ENCODE measurements at places on chromosomes 12 and 14.

GRCh38 chr14:68548194-68549076 is 244.4 kb downstream of the ZFP36L1 start:
- DNase-seq = no peak

GRCh38 chr14:73913256-73913655 is 26.6 kb downstream of the ZNF410 start:
- no peak for DNase-seq

GRCh38 chr14:54866588-54866987 is 36.0 kb downstream of the GCH1 start:
- DNase-seq = no peak

DNA sequence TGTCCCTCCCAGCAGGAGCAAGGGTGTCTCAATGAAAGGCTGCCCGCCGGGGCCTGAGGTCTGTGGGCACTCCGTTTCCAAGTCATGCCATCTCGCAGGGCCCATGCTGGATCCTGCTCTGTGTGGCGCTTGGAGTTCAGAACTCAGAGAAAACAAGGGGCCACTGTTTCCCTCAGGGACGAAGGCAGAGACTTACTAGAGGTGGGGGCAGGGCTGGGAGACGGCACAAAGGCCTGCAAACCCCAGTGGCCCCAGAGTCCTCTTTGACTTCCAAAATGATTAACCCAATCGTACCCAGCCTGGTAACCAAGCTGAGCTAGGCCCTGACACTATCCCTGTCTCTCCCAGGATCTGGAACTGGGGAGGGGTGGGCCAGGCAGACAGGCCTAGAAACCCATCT is 95.8 kb downstream of the ITPK1 start:
- DNase-seq = no peak

DNA sequence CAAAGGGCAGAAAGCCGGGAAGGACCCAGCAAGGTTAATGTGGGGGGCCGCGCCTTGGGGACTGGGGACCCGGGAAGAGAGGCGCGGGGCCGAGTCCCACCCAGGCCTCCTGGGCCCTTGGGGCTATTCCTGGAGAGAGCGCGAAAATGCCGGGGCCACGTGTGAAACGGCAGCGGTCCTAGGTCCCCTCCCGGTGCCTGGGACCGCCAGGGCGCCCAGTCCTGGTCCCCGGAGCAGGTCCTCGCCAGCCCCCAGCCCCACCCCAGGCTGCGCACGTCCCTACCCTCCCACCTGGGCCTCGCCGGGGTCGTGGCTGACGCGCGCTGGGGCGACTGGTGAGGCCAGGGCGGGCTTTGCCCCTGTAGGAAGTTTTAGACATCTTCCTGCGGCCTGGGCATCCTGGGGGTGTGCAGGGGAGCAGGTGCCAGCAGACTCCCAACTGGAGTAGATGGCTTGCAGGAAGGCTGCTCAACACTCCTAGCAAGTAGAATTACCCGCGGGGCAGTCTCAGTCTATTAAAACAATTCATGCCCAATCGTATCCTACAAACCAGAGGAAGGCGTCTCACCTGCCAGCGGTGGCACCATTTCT is 708 bp downstream of the FAR2 start:
- DNase-seq = peak; percentile 0

DNA sequence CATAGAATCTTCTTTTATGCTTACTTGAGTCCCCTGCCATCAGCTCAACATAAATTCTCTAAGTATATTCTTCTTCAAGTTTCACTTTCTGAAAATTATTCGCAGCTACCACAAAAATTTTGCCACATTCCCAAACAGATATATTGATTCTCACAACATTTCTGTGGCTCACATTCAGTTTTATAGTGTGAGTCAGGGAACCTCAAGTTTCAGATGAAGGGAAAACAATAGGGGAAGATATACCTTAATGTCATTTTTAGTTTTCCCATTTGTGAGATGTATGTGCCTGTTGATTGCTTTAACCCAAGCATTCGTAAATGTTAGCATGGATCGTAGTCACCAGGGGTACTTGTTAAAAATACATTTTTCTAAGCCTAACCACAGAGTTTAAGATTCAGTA is 465.8 kb downstream of the CCER1 start:
- DNase-seq = no peak

- no peak for DNase-seq
These were observed 2.9 kb downstream of the HOXC5 start for GRCh38 chr12:54035568-54036264.

- no peak for DNase-seq
These were observed 91.6 kb downstream of the KTN1 start for GRCh38 chr14:55671641-55672040.

DNA sequence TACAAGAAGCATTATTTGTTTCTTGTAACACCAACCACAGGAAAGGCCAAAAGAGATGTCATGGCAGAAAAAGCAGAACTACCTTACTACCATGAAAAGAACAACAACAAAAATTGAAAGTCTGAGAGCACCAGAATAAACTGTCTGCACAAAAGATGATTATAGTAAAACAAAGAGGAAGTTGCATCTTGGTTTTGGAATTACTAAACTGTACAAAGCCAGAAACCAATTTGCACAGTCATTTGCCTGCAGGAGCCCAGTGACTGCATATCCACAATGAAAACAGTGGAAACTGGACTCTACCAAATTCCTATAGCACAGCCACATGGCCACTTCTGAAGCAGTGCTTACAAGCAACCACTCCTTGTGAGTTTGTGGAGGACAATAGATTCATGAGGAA is 276.2 kb downstream of the SSPN start:
- DNase-seq = no peak
